ENCODE measurements at places on chromosomes 16 and 17.

- no peak for DNase-seq
Observed at GRCh38 chr16:86382774-86383407, 127.4 kb upstream of the FOXF1 start.

- peak; percentile 39 for DNase-seq
Observed at GRCh38 chr16:69918241-69918640, 32.9 kb upstream of the CLEC18A start.

DNA sequence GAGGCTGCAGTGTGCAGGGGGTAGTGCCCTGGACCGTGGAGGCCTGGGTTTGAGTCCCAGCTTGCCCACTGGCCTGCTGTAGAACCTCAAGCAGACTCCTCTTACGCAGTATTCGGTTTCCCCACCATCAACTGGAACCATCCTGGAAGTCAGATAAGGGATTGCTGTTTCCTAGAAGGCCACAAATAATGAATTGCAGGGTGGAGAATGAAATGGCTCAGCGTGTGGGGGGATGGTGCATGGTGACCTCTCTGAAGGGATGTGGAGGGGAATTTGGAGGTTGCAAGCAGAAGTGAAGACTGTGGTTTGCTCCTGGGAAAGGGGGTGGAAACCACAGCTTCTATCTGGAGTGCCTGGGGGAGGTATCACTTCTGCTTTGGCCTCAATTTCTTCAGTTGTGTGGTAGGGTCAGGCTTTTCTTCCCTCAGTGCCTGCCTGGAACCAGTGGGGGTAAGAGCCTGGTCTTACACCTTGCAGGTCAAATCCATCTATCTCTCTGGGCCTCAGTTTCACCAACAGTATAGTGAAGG, 1.7 kb downstream of the ADGRG5 start:
- DNase-seq = no peak

DNA sequence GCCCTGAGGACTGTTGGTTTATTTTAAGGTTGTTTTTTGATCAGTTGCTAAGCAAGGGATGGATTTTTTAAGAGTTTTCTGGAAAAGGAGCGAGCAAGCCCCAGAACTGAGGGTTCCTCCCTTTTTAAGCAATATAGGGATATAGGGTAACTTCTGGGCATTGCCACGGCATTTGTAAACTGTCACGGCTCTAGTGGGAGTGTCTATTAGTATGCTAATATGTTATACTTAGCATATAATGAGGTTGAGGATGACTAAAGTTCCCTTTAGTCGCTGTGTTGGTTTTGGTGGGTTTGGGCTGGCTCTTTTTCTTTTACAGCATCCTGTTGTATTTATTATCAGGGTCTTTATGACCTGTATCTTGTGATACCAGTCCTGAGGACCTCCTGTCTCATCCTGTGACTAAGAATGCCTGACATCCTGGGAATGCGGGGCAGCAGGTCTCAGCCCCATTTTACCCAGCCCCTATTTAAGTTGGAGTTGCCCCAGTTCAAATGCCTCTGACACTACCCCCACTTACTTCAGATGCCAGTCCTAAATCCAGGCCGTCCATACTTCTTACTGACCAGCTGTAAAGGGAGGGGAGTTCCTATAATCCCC, 59.4 kb downstream of the MFSD11 start:
- DNase-seq = no peak

DNA sequence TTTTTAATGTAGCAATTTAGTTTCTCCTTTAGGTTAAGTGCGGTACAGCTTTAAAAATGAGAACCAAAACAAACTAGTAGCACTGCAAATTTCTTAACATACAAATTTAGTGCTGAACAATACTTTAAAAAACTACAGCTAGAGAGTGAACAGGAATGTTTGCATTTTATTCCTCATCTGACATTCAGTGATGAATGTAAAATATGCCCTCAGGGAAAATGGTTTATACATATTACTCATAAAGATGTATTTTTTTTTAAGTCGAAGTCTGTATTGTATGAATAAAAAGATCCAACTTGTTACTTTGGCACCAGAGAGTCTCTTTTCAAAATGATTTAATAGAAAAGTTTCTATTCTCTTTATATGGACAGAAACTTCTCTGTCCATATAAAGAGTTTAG, 96.8 kb downstream of the BRIP1 start:
- DNase-seq = no peak

- DNase-seq = no peak
Observed at GRCh38 chr17:39271546-39271945, 45.8 kb upstream of the STAC2 start.

- DNase-seq = no peak
Observed at GRCh38 chr16:75111514-75111940, 5.1 kb downstream of the LDHD start.

GRCh38 chr16:813204-813915, 12.8 kb upstream of the GNG13 start:
- DNase-seq = peak; percentile 30

DNA sequence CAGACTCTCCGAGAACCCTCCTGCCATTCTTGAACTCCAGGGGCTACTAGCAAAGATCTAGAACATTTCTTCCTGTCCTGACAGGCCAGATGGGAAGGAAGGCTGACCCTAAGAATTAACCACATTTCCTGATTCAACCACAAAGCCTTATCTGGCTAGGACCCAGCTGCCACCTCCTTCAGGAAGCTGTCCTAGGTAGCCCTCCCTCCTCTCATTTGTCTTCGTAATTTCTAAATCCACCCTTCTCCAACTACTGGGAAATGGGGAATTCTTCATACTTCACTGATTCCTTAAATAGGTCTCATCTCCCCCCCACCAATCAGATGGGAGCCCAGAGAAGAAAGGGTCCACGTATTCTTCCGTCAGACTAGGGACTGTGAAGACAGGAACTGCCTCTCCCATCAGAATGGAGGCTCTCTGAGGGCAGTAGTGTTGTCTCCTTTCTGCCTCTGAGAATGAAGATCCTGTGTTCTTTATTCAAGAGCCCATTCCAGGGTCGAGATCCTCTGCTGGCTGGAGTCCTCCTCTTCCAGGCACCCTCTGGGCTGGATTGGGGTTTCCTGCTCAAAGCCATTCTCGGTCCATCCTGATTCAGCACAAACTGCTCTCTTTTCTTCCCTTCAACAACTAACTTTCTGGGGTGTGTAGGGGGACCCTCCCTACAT, 2.1 kb downstream of the SAMD14 start:
- DNase-seq = no peak

GRCh38 chr17:61755078-61755477, 108.2 kb downstream of the BRIP1 start:
- no peak for DNase-seq

- DNase-seq = no peak
Observed at GRCh38 chr16:86768228-86768791, 190.0 kb downstream of the FOXL1 start.

GRCh38 chr17:5694551-5694950, 110.2 kb upstream of the NLRP1 start:
- no peak for DNase-seq

DNA sequence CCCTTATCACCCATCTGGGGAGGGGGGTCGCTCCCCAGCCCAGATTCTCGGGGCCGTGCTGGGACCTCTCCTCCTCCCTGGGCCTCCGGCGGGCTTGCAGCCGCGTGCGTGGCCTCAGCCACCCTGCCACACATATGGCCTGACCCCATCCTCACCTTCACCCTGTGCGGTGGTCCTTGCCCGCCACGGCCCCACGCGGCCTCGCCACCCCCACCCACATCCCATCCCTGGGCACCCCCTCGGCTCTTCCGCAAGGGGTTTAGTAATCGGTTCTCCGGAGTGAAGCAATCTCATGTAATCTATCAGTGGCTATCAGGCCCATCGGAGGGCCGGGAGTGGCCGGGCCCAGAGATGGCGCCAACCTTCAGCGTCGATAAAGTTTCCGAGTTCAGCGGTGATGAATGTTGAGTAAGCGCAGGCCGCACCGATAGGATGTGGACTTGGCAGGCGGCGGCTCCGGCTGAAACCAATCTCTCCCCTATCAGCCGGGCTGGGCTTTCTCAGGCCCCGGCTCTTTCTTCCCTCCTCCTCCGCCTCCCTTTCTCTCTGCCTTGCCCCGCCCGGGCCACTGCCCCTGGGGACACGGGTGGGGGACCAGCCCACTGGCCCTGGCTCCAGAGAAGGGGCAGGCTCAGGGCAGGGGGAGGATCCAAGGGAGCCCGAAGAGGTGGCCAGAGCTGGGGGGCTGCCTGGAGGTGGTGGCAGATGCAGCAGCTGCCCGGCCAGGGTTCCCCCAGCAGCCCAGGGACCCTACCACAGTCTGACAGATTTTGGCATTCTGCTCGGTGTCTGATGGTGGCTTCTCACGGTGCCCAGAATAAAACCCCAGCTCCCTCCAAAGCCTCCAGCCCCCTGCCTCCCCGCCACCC, 20.8 kb downstream of the ZFPM1 start:
- DNase-seq = no peak

- DNase-seq = no peak
Observed at GRCh38 chr17:59796785-59797205, 89.3 kb downstream of the VMP1 start.

DNA sequence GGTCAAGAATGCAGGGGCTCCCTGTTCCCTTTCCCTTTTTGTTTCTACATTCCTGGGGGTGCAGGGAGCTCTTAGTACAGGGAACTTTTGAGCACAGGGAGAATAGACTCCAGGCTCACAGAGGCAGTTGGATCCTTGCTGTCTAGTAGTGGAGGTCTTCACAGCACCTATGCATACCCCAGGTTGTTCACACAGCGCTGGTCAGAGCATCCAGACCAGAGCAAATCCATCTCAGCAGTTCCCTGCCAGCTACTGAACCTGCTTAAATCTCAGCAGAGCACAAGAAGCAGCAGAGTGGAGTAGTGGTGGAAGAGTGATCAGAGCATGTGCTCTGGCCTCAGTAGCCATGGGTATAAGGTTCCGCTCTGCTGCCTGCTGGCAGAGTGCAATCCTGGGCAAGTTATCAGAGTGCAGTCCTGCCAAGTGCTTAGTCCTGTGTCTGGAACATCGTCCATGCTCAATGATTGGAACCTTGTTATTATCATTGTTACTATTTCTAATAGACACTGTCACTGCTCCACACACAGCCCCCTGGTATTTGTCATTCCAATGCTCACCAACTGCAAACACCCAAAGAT, 220.4 kb downstream of the CBLN1 start:
- no peak for DNase-seq

GRCh38 chr16:22861580-22861979, 47.6 kb downstream of the HS3ST2 start:
- no peak for DNase-seq

DNA sequence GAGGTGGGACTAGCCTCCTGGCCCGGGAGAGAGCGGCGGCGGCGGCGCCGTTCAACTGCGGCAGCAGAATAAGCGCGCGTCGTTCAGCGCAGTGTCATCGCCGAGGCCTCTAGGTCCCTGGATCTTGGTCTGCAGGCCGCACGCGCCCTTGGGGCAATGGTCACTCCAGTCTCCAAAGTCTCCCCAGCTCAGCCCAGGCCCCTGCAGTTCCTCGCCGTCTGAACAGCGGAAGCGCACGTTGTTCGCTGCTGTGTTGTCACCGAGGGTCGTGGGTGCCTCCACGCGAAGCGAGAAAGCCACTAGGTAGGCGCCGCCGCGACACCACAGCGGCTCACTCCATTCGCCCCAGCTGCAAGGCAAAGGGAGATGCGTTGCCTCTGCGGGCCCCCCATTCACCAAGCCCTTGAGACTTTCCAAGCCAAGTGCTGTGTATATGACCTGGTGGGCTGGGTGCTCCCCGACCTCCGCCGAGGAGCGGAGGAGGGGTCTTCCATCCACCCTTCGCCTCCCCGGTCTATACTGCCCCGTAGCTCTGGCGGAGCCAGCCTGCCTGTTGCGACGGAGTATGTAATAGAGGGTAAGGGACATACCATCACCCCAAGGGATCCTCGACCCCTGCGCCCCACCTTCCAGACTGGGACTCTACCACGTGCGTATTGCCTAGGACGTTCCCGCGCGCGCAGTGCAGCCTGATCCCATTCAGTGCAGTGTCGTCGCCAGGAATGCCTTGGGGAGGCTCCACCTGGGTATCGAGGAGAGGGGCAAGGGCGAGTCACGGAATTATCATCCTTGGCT, 656 bp downstream of the VMO1 start:
- no peak for DNase-seq

GRCh38 chr17:64024781-64025731, 4.6 kb upstream of the ICAM2 start:
- DNase-seq = no peak

DNA sequence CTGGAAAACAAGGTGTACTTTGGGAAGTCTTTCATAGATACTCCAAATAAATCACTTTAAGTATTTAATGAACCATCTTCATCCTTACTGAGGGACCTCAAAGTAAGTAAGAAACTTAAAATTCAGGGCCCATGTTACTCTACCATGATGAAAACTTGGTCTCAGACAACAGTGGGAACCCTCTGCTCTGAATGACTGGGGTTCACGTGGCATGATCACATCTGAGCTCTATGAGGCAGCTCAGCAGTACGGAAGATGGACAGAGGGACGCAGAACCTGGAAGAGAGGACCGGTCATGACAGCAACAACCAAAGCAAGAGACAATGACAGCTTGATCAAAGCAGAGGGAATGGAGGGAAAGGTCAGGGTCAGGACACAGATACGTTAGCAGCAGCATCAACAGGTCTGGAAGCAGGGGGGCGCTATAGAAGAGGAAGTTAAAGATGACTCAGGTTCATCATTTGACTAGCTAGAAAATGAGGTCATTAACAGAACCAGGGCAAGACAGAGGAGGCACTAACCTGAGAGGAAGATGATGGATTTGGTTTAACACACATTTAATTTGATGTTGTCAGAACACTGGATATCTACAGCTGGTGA, 9.5 kb downstream of the XPO6 start:
- peak; percentile 30 for DNase-seq

GRCh38 chr17:6392609-6393350, 42.1 kb downstream of the AIPL1 start:
- no peak for DNase-seq

DNA sequence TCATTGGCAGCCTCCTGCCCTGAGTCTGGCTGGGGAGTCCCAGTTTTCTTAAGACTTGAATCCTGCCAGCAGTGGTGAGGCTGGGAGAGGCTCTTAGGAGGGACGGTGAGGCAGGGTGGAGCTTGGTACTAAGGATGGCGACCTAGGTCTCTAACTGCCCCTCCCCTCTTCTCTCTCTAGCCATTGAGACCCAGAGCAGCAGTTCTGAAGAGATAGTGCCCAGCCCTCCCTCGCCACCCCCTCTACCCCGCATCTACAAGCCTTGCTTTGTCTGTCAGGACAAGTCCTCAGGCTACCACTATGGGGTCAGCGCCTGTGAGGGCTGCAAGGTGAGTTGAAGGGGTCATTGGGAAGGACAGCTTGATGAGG, 16.4 kb downstream of the GJD3 start:
- no peak for DNase-seq

GRCh38 chr17:49482144-49482817, 12.8 kb upstream of the NGFR start:
- DNase-seq = no peak

GRCh38 chr17:49204516-49204915, 5.9 kb downstream of the GNGT2 start:
- no peak for DNase-seq

DNA sequence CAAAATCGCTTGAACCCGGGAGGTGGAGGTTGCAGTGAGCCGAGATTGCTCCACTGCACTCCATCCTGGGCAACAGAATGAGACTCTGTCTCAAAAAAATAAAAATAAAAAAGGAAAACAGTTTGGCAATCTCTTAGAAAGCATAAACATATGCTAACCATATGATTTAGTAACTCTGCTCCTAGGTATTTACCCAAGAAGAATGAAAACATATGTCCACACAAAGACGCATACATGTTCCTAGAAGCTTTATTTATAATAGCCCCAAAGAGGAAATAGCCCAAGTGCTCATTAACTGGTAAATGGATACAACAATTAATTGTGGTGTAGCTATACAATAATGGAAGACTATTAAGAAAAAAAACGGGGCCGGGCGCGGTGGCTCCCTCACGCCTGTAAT, 18.5 kb upstream of the CDH1 start:
- DNase-seq = no peak

GRCh38 chr17:46876353-46876887, 25.0 kb downstream of the WNT9B start:
- no peak for DNase-seq

- peak; percentile 89 for DNase-seq
Observed at GRCh38 chr17:64732336-64733006, 70.4 kb upstream of the SMURF2 start.
